ENCODE measurements at places on chromosomes 4 and X.

- DNase-seq, result no peak
Observed at GRCh38 chrX:37779857-37780256, at the start of gene CYBB. CYBB (plus strand) TSS chrX:37780059; CDS start chrX:37780078, 19 bp downstream.

GRCh38 chr4:72909461-72909860, 160.1 kb downstream of the COX18 start:
- DNase-seq, result no peak

GRCh38 chrX:65643531-65644052, 23.9 kb upstream of the MSN start:
- no peak for DNase-seq

DNA sequence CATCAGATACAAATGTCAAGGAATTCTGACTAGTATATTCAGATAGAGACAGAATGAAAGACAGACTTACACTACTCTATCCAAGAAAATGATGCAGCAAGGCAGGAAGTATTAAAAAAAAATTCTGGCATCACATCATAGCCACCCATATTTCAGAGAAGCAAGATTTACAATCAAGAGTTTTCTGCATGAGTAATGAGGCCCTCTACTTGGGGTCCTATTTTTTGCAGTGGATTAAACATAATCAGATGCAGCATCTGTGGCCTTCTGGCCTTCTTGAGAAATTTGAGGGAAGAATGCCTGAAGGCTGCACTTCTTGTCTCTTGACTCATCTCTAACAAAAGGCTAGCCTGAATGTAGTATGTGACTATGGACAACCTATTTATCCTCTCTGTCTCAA, 48.2 kb upstream of the SLIT2 start:
- no peak for DNase-seq

DNA sequence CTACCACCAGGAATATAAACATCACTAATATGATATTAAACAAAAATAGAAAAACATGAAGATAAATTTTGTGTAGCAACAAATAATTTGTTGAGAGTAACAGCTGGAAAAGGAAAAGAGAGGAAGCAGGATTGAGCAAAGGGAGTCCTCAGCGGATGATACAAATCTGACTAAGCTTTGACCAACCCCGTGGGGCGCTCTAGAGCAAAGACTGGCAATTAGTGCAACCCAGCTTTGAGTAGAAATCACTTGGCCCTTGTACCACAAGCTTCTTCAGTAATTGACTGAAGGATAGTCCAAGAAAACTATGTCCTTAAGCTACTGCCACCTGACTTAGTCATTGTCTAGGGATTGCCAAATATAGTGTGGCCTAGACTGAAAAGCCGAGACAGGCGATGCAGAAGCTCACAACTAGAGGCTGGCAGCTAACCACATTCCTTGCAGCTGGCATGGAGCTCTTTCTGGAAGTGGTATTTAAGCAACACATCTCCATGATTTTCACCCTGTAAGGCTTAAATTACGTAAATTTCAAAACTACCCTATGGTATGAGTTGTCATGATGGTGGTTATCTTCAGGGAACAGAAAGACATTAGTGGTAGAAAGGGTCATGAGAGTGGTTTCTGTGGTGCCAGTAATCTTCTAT, 396.0 kb downstream of the PDGFC start:
- DNase-seq, result no peak

GRCh38 chr4:124053872-124054538, 657.4 kb downstream of the SPRY1 start:
- DNase-seq, result no peak

DNA sequence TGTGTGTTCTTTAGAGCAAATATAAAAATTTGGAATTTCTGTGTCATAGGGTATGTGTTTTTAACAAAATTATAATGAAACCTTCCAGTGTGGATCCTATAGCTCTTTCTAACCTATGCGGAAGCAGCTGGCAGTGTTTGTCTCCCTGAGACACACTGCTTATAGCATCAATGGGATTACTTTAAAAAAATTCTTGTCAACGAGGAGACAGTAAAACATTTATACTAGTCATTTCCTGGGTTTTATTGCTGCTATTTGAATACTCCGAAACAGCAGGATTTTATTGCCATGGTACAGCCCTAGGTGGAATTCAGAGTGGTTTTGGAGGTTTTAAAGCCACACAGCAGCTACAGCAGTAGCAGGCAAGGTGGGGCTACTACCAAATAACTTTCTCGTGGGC, 145.1 kb upstream of the IL1RAPL2 start:
- DNase-seq, result no peak

DNA sequence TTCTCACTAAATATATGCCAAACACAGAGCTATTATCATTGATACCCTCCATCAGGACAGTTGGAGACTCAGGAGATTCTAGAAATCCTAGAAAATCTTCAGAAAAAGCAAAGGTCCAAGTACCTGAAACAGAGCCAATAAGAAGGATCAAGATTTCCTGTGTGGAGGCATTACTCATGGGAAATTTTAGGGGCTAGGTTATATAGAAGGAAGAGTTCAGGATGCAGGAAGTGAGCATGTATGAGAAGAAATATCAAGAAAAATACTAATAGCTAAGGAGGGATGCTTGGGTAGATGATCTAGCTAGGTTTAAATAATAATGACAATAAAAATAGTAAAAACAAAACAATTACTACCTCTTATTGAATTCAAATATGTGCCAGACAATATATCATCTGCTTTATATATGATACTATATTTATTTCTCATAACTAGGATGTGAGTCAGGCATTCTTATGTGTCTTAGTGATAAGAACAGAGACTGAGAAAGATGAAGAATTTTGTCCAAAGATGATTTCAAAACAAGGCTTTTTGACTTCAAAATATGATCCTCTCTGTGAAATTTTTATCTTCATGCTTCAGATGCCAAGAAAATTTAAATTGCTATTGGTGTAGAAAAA, 66.4 kb upstream of the HHIP start:
- DNase-seq, result no peak

GRCh38 chr4:42676066-42676951, 19.4 kb upstream of the ATP8A1 start:
- DNase-seq, result peak; percentile 58

GRCh38 chr4:70927502-70928137, 25.5 kb downstream of the MOB1B start:
- peak; percentile 30 for DNase-seq

GRCh38 chrX:77510007-77510406, 62.8 kb downstream of the FGF16 start:
- no peak for DNase-seq

DNA sequence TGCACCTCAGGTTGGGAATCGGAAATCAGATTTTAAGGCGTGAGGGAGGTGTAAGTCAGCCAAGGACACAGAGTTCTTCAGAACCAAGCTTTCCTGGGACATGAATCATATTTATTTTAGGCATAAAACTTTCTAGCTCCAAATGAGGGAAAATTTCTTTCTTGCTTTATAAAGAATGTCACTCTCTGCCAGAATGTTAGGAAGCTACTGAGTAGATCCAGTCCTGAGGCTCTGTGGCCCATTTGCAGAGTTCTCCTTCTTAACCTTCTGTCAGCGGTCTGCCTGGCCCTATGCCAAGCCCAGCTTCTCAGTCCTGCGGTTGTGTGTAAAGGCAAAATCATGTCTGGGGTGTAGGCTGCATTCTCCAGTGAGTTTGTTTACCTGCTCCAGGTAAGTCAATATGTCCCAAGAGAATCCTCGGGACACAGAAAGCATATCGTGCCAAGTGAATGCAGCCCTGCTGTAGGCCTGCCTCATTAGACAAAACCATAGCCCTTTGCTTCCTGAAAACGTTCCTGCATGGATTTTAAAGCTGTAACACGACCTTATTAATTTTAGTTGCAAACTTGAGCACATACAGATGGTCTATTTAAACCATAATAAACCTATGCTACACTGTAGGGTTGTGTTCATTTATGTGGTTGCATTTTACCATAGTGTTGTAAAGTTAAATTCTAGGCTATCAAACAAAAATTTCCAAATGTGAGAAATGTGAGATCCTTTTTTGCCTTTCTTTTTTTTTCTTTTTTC, 29.2 kb upstream of the CCNI start:
- DNase-seq, result peak; percentile 37

GRCh38 chr4:108044951-108045686, 55.4 kb downstream of the HADH start:
- no peak for DNase-seq

DNA sequence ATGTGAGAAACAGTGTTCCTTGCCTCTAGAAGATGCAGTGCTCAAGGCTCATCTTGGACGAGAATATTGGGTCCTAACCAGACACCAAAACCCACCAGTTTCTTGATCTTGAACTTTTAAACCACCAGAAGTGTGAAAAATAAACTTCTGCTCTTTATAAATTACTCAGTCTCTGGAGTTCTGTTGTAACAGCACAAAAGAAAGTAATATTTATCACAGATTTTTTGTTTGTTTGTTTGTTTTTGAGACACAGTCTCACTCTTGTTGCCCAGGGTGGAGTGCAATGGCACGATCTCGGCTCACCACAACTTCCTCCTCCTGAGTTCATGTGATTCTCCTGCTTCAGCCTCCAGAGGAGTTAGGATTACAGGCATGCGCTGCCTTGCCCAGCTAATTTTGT, 371.1 kb upstream of the NDST4 start:
- DNase-seq, result no peak

GRCh38 chr4:168636506-168637196, 139.8 kb downstream of the PALLD start:
- no peak for DNase-seq

DNA sequence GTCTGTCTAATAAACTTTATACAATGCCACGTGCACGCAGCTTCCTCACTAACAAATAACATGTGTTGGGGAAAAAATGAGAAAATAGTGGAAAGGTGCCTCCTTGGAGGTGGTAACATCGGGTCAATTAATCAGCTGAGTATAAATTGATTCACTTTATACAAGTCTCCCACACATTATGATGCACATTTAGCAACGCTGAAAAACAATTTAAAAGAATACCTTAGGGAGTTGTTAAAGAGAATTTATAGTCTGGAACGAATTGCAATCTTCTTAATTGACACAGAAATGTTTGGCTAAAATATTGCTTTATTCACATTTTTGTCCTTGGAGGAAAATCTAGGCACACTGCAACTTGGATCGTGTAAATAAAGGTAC, 84.2 kb downstream of the HPRT1 start:
- no peak for DNase-seq

DNA sequence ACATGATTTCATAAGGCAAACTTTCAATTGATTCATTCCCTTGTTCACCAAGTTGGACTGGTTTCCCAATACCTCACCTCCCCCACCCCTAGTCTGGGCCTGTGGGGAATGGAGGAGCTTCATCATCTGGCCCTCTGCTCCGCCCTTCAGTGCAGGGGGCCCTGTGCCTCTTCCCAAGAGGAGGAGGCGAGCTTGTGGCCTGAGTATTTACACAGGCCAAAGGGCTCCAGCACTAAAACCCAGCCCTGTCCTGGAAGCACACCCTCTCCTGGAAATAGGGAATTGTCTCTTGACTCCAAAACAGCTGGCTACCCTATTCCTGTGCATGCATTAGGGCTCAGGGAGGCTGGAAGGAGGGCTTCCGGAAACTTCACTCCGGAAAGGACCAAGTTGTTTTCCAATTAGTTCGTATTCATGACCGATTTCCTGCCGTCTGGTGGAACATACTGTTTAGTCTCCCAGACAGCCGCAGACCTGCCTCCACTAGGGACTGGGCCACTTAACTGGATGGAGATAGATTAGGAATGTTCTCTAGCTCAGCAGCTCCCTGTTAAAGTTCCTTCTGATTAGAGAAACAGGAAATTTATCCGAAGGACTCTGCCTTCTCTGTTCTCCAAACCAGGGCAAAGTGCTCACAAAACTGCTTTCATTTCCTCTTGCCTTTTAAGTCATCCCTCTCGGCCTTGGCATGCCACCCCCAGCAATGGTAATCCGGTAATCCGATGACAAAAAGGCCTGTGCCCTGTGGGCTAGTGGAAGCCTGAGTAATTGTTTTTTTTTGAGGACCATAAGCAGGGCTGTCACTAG, 5.8 kb downstream of the SRPX2 start:
- DNase-seq, result peak; percentile 63

DNA sequence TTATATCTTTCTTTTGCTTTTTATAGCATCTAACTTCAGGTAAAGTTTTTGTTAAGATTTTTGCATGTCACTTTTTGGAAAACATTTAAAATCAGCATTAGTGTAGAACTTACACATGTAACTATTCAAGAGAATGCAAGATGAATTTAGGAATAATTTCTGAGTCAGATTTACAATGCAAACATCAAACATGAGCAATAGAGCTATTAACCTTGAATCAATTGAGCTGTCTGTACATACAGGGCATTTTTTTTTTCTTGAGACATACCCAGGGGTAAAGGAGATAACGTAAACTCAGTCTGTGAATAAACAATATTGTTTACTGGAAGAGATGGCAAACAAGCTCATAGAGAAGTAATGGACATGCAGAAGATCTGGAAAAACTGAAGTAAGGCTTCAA, 311.5 kb downstream of the IL1RAPL2 start:
- DNase-seq, result no peak

DNA sequence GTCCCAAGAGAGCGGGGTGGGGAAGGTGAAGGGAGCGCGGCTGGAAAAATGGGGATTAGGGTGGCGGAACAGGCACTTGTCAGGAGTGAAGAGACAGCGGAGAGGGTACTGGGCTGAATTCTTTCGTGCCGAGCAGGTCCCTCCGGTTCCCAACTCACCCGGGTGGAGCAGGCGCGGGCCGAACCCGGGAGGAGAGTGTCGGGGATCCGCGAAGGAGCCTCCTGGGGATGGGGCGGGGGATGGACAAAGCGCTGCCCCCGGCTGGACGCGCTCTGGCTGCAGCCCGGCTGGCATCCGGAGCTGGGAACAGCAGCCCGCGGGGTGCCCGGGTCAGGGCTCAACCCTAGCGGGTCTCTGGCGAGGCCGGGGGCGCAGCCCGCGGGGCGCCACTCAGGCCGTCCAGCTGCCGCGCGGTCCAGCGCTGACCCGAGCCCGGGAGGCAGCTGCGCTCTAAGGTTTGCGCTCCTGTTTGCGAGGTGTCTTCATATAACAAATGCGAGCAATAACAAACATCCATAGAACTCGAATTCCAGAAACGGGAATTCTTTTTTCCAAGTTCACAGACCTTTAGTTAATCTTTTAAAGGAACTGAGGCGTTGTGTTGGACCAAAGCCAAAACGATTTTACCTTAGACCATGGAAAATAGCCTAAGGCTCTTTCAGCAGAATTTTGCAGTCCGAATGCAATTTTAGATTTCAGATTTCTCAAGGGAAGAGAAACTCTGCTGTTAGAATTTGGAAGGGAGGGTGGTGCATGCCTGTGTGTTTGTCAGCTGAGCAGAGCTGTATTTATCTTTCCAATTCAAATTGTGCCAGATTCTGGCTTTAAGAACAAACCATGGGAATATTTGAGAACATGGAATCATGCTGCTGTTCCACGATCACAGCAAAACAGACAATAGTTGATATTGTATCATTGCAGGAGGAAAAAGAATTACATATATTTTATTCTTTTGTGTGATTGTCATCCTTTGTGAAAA, 744 bp downstream of the NPY5R start:
- DNase-seq, result no peak

- DNase-seq, result no peak
Observed at GRCh38 chrX:100944601-100945000, 15.9 kb upstream of the XKRX start.

- DNase-seq, result no peak
Observed at GRCh38 chr4:123555807-123556273, 159.2 kb downstream of the SPRY1 start.

DNA sequence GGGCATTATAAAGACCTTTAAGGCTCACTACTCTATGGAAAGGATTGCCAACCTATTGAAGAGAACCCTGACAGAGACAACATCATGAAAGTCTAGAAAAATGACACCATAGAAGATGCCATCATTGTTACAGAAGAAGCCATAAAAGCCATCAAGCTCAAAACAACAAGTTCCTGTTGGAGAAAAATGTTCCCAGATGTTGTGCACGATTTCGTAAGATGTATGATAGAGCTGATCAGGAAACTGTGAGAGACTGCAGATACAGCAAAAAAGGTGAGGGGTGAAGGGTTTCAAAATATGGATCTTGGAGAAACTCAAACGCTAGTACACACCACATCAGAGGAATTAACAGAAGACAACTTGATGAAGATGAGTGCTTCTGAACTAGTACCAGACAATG, 53.3 kb downstream of the WDFY3 start:
- no peak for DNase-seq

All from right lung (tissue), 10 donors.